ENCODE measurements at places on chromosomes 6 and 20.

- no peak for DNase-seq
Observed at GRCh38 chr6:142846883-142847287, 98.1 kb downstream of the HIVEP2 start.

GRCh38 chr6:17059850-17060249 lies 42.0 kb upstream of the STMND1 start:
- DNase-seq: no peak

GRCh38 chr6:169977434-169978265 lies 226.2 kb downstream of the ERMARD start:
- DNase-seq: no peak

DNA sequence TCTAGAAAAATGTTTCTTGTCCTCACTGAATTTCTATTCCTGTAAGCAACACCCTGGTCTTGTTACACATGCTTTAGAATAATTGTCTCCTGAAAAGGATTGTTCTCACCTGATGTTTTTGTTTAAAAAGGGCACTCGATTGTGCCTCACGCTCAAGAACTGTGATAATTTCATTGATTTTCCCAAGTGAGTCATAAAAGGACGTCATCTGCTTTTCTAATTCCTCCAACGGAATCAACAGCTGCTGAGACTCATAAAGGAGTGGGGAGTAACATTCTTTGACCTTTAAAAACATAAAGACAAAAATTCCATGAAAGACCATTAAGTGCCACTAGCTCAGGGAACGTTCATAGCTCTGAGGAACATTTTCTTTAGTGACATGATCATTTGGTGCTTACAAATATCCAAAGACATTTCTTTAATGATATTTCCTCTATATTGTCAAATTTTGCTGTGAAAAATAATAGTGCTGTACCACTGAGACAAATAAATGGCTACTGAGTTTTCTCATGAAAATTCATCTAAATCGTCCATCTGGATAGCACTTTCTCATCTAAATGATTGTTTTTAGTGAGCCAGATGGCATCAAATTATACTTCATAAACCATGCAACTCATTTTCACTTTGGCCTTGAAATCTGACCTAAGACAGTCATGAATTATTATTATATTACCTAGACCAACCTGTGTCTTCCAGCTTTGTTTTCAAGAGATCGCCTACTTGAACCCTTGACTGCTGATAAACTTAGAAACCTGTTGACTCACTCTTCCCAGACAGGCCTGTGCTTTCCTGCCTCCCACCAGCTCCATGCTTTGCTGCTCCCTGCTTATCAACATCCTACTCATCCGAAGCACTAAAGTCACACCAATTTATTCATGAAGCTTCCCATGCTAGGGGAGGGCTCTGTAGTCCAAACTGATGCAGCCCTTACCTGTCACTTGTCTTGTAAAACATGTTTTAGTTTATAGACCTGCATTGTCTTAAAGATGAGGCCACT lies 178.2 kb downstream of the SYNE1 start:
- no peak for DNase-seq

DNA sequence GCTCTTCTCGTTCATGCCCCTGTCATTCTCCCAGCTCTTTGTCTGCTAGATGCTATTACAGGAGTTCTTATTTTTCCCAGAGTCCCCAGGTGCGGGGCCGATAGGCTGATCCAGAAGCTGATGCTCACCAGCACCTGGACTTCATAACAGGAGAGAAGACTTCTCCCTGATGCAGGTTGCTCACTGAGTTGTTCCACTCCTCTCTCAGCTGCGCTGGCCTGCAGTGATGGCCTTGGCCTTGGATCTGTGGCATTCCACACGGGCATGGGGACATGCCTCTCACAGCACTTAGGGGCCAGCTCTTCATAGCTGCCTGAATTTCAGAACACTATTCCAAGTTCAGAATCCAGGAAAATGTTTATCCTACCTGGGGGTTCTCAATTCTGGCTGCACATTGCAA lies 7.1 kb upstream of the TXNDC5 start:
- no peak for DNase-seq

DNA sequence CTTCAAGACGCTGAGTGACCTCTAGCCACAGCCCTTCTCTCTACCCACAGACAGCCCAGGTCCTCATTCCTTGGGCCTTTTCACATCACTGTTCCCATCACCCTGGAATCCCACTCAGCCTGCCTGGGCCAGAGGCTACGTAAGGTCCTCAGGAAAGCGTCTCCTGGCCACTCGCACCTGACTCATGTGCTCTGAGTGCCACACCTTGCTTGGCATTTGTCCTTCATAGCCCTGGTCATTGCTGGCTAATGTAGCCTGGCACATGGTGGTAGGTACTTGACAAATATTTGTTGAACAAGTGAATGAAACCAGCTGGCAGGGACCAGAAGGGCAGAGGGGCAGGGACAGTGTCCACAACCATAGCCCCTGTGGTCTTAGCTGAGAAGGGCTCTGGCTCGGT lies 50.6 kb upstream of the FANCE start:
- DNase-seq: no peak

DNA sequence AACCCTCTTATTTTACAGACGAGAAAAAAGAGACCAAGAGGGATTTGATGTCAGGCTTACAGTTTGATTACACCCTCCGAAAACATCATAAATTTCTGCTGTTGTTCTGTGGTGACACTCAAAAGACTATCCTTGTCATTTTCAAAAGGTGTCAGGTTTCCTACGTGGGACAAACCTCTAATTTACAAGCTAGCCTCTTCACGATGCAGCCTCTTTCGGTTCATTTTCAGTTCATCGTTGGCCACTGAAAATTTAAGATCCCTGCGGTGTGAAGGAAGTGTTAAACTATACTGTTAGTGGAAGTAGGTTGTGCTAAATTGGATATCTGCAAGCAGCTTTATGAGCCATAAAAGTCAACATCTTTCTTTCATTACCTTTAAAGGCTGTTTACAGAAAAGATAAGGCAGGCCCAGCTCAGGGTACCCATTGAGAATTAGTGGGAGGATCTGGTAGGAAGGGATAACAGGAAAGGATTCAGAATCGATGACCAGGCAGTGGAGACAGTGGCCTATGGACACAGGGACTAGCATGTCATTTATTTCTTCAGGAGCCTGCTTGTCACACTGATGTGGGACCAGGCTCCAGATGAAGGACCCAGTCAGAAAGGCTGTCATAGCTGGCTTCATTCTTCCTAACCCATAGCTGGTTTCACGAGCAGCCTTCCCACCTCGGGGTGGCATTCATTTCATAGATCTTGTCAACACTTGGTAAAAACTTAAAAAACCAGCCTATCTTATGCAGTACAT lies 329.1 kb upstream of the SOX4 start:
- no peak for DNase-seq

DNA sequence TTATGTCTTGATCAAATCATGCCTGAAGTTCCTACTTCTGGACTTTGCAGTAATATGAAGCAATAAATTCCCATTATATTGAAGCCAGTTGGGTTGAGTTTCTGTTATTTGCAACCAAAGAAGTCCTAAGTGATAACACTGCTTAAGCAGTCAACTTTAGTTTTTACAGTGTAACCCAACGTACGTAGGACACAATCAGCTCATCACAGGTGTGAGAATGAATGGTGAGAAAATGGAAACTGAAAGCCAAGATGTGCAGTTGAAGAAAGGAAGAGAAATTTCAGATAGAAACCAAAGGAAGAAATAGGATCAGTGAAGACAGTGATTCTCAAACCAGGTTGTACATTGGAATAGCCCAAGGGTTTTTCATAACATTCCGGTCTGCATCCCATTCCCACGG lies 211.4 kb upstream of the ZFP64 start:
- DNase-seq: no peak

GRCh38 chr6:22367346-22367745 lies 70.5 kb upstream of the PRL start:
- DNase-seq: no peak

- DNase-seq: peak; percentile 37
Observed at GRCh38 chr6:3438190-3439167, 18.4 kb downstream of the SLC22A23 start.

- DNase-seq: no peak
Observed at GRCh38 chr20:11448554-11448953, 469.1 kb upstream of the BTBD3 start.

GRCh38 chr6:39495640-39496039 lies 173.1 kb upstream of the KCNK16 start:
- DNase-seq: no peak

DNA sequence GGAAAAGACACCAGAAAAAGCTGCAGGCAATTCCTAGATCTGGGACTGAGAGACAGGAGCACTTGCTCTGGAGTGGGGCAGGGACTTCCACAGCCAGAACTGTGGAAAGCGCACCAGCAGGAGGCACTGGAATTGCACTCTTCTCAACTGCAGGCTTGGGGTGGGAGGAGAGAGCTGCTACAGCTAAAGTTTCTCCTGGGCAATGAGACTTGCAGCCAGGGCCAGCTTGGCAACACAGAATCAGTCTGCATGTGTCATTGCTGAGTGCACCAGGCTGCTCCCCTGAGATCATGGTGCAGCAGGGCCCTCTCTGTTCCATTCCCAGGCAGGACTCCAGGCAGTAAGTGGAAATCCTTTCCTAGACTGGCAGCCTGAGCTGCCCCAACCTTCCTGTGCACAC lies 145.8 kb downstream of the INSM1 start:
- no peak for DNase-seq

DNA sequence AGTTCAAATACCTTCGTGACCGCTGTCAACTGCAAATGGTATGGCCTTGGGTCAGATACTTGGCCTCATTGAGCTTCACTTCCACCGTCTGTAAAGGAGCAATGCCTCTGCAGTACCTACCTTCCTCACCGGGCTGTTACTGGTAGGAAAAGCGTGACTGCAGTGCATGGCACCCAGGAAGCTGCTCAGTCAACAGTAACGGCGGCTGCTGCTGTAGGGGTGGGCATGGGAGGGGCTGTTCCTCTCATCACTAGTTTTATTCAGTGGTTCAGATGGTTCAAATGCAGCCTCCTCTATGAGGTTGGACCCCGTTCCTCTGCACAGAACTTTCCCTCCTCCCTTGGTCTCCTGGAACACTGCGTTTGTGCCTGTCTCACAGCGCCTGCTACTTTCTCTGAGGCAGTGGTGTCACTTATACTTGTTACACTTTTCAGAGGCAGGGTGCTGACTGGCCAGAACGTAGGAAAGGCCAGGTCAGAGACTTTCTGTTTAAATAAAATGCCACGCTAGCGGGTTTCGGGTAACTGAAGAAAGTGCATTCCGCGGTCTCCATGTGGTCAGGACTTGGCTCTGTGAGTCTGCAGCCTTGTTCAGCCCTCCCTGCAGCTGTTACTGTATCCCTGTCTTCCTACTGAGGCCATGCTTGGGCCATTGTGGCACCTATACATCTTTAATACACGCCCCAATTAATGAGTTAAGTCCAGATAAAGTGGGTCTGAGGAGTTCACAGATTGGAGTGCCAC lies 279.6 kb downstream of the NRN1 start:
- no peak for DNase-seq

DNA sequence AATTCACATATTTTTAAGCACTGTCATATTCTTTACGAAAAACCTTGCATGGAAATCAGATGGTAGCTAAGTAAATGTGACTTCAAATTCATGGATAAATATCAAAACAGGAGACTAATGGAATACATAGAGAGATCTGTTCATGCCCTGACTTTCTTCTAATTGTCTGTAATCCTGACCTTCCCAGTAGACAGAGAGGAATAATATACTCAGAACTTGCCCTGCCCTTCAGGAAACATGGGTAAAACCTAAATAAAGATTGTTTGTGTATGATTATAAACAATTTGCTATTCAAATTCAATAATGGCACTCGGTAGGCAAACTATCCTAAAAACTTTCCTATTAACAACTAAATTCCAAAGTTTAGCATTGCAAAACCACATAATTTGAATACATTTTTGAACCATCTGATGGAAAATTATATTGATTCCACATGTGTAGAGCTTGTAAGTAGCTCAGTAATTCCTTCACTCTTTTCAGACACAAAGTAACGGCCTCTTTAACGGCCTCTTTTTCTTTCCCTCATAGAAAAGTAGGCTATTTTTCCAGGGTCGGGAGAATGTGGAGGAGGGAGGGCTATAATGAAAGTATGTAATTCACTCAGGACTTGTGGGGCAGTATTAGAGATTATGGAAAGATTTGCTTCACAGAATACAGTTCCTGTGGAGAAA lies 227.6 kb downstream of the ALDH8A1 start:
- no peak for DNase-seq

- no peak for DNase-seq
Observed at GRCh38 chr6:43833223-43833995, 63.4 kb downstream of the VEGFA start.

DNA sequence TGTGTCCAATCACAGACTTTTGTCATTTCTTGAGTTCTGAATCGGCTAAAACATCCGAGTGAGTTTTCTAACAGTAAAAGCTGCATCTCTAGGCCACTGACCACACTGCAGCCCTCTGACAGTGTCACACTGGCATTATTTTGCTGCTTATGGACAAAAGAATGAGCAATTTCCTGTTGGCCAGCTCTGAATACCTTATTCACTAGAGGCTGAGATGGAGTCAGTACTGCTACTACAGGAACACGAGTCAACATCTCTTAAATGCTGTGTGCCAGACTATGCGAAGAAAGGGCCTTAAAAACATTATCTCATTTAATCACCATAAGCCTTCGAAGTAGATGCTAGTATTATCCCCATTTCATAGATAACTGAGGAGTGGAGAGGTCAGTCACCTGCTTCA lies 42.5 kb upstream of the IPCEF1 start:
- no peak for DNase-seq

DNA sequence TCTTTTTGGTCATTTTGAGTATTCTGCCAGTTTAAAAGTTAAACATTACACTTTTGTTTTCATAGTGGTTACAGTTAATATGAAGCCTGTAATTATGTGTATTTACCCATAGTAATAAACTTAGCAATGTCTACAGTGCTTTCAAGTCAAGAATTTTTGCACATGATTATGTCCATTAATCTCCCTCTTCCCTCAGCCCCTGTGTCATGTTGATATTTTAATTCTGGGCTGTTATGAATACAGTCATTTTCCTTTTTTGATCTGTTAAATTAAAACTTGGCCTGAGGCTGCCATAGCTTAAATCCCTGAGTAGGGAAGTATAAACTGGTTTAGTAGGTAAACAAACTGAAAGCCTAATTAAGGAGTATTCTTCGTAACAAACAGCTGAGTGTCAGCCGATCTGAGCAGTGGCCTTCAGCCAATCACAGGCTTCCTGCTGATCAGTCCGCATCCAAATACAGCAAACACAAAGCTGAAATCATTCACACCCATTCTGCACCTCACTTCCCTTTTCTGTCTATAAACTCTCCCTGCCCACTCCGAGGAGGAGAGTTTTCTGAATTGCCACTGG lies 9.5 kb upstream of the SFT2D1 start:
- DNase-seq: peak; percentile 39

Data from left colon (tissue), 2 donors.